CD8-positive, alpha-beta memory T cell (primary cell): ENCODE measurements at places on chromosomes 1 and 21. TPM values are rescaled to one million over a fixed set of nuclear protein-coding genes. Genes with fewer than 3 reads are reported as not detected.

DNA sequence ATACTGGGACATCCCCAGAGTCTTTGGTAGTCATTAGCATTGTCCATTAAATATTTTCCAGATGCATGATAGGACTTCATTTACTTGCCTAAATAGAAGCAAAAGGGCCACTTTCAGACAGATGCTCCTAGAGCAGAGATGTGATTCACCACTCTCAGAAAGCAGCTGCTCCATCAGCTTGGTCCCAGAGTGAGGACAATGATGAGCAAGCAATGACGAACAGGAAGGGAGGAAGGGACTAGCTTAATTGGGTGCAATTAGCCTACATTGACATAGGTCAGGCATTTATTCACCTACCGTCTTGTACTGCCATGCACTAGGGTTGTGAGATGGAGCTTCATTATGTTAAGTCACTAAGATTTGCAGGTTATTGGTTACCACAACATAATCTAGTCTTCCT, 85.1 kb upstream of the PLXNA2 start:
- DNase-seq, result no peak

Gene C2CD2
- polyA plus RNA-seq, result 2.3 TPM

Gene DNAJC6
- 1.0 TPM for polyA plus RNA-seq

- no peak for DNase-seq
Observed at GRCh38 chr21:35543746-35544145, 494.6 kb upstream of the RUNX1 start.

DNA sequence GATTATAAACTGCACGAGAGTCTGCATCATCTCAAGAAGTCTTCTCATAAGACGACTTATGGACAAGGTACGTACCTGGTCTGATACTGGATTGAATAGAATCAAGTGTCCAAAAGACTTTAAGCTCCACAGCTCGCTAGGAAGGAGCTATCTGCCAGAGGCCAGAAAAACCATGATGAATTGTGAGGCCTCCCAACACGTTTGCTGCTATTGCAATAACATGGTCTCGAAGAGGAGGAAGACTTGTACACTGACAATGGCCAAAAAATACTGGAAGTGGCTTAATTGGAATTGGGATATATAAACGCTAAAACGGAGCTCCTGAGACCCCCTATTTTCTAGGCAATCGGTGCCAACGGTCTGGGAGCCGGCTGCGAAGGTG, 534 bp downstream of the DNAJC28 start:
- no peak for DNase-seq

GRCh38 chr1:237042526-237042891, 525 bp downstream of the RYR2 start:
- DNase-seq, result no peak

- DNase-seq, result no peak
Observed at GRCh38 chr1:219782311-219782710, 146.0 kb downstream of the SLC30A10 start.

- no peak for DNase-seq
Observed at GRCh38 chr1:78678324-78678723, 28.7 kb downstream of the IFI44 start.

Gene FCGR1A
- not detected for polyA plus RNA-seq

DNA sequence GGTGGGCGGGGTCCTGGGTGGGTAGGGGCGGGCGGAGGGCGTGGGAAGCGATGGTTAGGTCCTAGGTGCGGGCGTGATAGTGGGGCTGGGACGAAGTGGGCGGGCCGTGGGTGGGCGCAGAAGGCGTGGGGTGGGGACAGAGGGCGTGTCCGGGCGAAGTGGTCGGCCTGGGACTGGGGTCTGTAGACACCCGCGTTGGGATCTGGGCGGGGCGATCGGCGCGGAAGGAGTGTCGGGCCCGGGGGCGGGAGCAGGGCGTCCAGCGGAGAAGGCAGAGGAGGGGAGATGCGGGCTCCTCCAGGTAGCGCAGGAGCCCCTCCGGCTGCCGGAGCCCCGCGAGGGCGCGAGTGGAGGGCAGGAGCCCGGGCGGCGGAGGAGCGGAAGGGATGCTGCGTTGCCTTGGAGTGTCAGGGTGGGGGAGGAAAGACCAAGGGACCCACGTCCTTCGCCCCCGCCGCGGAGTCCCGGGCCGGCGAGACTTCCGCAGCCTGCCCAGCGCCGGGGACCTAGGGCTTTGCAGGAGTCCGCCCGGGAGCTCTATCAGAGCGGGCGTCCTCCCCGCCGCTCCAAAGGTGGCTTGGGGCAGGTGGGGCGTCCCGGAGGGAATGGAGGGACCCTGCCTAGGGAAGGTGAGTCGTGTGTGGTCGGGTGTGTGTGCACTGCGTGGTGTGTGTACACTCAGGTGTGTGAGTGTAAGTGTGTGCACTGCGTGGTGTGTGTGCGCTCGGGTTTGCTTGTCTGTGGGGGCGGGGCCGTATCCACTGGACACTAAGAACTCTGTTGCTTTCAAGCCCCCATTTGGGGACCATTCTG, 27.0 kb upstream of the PRSS38 start:
- DNase-seq, result no peak

Gene KCNA3
- polyA plus RNA-seq, result 94.0 TPM

GRCh38 chr1:199671684-199672083, 355.8 kb upstream of the NR5A2 start:
- no peak for DNase-seq

DNA sequence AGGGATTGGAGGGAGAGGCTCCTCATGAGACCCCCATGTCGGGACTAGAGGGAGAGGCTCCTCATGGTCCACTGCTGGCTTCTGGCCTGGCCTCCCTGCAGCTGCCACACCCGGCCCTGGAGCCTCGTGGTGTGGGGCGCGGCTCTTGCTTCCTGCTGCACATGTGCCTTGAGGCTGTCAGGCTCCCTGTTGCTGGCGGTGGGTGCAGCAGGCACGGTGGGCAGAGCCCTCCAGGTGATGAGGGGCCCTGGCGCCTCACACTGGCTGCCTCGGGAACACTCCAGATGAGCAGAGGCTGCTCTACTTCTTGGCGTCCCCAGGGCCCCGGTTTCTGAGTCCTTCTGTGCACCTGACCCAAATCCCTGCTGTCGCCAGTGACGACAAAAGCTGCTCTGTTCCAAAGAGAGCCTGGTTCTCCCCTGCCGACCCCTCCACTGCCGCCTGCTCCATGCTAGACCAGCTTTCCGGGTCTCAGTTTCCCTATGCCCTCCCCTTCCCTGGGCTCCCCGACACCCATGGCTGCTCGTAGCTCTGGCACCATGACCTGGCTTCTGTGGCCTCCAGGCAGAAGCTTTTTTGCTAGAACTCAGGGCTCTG, 9.7 kb upstream of the ATAD3B start:
- no peak for DNase-seq

Gene OR2T11
- polyA plus RNA-seq, result not detected

GRCh38 chr1:198902655-198903054, 263.8 kb downstream of the PTPRC start:
- DNase-seq, result no peak

GRCh38 chr1:180571832-180572636, 13.3 kb downstream of the OVAAL start:
- DNase-seq, result no peak

DNA sequence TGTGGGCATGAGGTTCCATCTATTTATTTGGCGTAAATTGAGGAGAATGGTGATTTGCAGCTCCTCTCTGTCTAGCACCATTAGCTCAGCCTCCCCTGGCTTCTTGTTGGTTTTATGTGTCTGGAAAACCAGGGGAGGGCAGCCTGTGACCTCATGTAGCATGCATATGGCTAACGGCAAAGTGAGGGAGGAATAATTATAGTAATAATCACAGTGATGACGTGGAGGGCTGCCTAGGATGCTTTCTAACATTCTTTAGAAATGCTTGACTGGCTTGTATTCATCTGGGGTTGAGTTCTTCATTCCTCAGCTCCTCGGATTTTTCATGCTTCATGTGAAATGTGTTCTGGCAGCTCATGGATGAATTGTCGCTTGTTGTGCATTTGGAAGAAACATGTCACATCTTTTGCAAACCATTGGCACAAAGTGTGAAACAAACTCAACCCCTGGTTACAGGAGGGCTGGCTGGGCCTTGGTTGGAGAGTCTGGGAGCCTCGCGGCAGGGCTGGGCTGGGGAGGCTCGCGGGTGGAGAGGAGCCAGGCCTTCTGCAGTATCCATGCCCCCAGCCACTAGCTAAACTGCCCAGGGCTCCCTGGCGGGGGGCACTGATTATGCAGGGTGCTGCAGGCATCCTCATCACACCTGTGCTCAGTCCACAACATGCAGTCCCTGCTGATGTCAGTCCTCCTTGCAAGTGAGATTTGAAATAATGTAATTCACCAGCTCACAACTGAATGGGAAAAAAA, 149.6 kb downstream of the DISC1 start:
- DNase-seq, result no peak

GRCh38 chr1:22639286-22639685, 2.9 kb downstream of the C1QA start:
- no peak for DNase-seq
